Hair follicle dermal papilla cell (primary cell): ENCODE measurements at places on chromosomes 12 and 14. TPM values are rescaled to one million over a fixed set of nuclear protein-coding genes. Genes with fewer than 3 reads are reported as not detected.

Gene P3H3
- total RNA-seq, result 72.1 and 81.9 TPM in 2 replicates

Gene TPCN1
- 34.9 and 45.9 TPM in 2 replicates for total RNA-seq

Gene UTP20
- total RNA-seq, result 16.9 and 25.2 TPM in 2 replicates

Gene FOXN4
- not detected in 2 replicates for total RNA-seq

Gene LRIG3
- total RNA-seq, result 120 and 139 TPM in 2 replicates

Gene PRH2
- not detected in 2 replicates for total RNA-seq

Gene RHEBL1
- 0.36 TPM in 1 of 2 replicates, not detected in the other for total RNA-seq

Gene AQP6
- total RNA-seq, result not detected in 2 replicates

Gene FICD
- 8.3 and 9.2 TPM in 2 replicates for total RNA-seq

Gene KIF21A
- 5.5 and 5.7 TPM in 2 replicates for total RNA-seq

Gene SLC15A4
- total RNA-seq, result 53.8 and 61.2 TPM in 2 replicates

Gene DEGS2
- total RNA-seq, result 0.16 TPM in 1 of 2 replicates, not detected in the other

Gene DYNLL1
- total RNA-seq, result 146 and 173 TPM in 2 replicates

Gene NGB
- total RNA-seq, result not detected in 2 replicates

Gene TMEM121
- total RNA-seq, result 5.8 and 7.6 TPM in 2 replicates

Gene GNB3
- total RNA-seq, result 1.9 and 5.8 TPM in 2 replicates

Gene CLEC4D
- total RNA-seq, result not detected in 2 replicates

Gene GPR84
- 0.12 and 0.16 TPM in 2 replicates for total RNA-seq

Gene EPYC
- not detected in 2 replicates for total RNA-seq

Gene ADCY6
- total RNA-seq, result 34.9 and 52.2 TPM in 2 replicates

Gene CLEC2D
- total RNA-seq, result 4.1 and 7.0 TPM in 2 replicates

Gene SCN8A
- 37.4 and 50.6 TPM in 2 replicates for total RNA-seq

Gene TAS2R7
- 0.16 TPM in 1 of 2 replicates, not detected in the other for total RNA-seq

Gene REC8
- total RNA-seq, result 3.5 and 7.5 TPM in 2 replicates

Gene IAPP
- total RNA-seq, result not detected in 2 replicates

Gene TSPAN19
- total RNA-seq, result not detected in 2 replicates

Gene ARG2
- total RNA-seq, result 5.3 and 5.7 TPM in 2 replicates

Gene UBR7
- 15.1 and 18.3 TPM in 2 replicates for total RNA-seq

Gene FOXG1
- not detected in 2 replicates for total RNA-seq

Gene GPX2
- total RNA-seq, result not detected in 2 replicates

Gene ARHGAP9
- 0.16 and 0.24 TPM in 2 replicates for total RNA-seq

Gene CCDC175
- total RNA-seq, result not detected in 2 replicates

Gene POTEM
- total RNA-seq, result not detected in 2 replicates

Gene PRIM1
- 3.7 and 4.1 TPM in 2 replicates for total RNA-seq

Gene KIF26A
- total RNA-seq, result 0.24 and 1.5 TPM in 2 replicates
